ENCODE measurements at places on chromosomes 7 and 10.
A peak's percentile ranks its signal among the peaks of the same experiment; 100 is the strongest.

DNA sequence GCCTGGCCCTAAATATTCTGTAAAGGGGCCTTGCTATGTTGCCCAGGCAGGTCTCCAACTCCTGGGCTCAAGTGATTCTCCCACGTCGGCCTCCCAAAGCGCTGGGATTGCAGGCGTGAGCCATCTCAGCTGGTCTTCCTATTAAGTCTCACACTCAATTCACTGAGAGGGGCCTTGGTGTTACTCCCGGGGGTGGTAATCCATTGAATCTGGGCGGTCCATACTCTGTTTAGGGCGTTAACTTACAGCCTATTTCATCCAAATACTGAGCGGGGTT lies 665 bp upstream of the SRRT start:
- no peak for DNase-seq

- DNase-seq: peak; percentile 95
These were observed 167.3 kb downstream of the EGFR start for GRCh38 chr7:55185941-55186609.

DNA sequence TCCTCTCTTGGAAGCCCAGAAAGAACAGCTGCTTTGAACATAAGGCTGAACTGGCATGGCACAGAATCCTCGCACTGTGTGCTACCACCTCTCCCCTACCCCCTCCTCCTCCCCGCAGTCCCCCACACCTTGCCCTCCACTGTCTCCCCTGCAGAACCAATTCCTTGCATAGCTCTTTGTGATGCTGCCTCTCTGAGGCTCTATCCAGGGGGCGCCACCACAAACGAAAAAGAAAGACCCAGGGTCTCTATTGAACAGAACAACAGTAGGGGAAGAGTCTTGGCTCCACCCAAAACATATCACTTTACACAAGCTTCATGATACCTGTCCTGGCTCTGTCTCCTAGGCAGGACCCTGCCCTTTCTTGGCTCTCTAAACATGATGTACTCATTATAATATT lies 26.2 kb upstream of the EBLN1 start:
- no peak for DNase-seq

- no peak for DNase-seq
These were observed 39.2 kb upstream of the SLC35B4 start for GRCh38 chr7:134355927-134356326.

- no peak for DNase-seq
These were observed 61.1 kb downstream of the CNOT4 start for GRCh38 chr7:135448753-135449152.

DNA sequence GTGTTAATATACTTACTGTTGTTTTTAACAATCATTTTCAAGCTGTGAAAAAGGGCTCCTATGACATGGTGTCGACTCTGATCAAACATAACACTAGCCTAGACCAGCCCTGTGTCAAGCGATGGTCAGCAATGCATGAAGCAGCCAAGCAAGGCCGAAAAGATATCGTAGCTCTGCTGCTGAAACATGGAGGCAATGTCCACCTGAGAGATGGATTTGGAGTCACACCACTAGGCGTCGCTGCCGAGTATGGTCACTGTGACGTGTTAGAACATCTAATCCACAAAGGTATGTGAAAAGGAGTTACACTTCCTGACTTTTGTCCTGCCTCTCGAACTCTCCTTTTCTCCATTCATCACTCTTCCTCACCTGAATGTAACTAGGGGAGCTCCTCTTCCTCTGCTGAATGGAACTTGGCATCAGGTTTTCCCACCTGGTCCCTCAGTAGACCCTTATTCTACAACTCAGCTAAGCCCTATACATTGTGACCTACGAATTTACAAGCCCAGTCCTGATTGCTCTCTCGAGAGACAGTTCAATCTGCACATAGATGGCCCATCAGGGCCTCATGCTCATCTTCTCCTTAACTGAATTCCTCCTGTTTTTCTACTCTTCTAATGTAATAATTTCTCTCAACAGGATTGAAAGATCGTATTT lies 23.0 kb downstream of the ASB15 start:
- no peak for DNase-seq

GRCh38 chr7:131075406-131075805 lies 252.3 kb upstream of the MKLN1 start:
- no peak for DNase-seq

- DNase-seq: no peak
These were observed 8.6 kb upstream of the CRYGN start for GRCh38 chr7:151448261-151449252.

- no peak for DNase-seq
These were observed 34.5 kb upstream of the MSRB2 start for GRCh38 chr10:23060918-23061317.

DNA sequence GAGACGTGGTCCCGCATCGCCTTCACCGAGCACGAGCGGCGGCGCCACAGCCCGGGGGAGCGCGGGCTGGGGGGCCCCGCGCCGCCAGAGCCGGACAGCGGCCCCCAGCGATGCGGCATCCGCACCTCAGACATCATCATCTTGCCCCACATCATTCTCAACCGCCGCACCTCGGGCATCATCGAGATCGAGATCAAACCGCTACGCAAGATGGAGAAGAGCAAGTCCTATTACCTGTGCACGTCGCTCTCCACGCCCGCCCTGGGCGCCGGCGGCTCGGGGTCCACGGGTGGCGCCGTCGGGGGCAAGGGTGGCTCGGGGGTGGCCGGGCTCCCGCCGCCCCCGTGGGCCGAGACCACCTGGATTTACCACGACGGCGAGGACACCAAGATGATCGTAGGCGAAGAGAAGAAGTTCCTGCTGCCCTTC lies 737 bp downstream of the CNNM2 start:
- no peak for DNase-seq

GRCh38 chr7:127290801-127291361 lies 38.1 kb upstream of the GRM8 start:
- DNase-seq: no peak

DNA sequence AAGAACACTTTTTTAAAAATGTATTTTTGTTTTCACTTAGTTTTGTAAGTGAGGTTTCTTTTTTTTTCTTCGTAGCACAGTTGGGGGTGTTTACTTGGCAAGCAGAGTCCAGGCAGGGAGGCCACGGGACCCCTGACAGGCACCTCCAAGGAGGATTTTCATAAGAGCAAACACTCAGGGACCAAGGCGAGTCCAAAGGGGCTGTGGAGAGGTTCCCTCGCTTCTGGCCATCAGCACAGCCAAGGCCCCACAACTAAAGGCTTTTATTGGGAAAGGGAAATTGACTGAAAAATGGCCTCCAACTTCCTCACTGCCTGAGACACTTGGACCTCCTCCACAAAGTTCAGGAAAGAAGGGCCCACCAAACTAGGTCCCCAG lies 173.8 kb downstream of the LRRC4 start:
- no peak for DNase-seq

DNA sequence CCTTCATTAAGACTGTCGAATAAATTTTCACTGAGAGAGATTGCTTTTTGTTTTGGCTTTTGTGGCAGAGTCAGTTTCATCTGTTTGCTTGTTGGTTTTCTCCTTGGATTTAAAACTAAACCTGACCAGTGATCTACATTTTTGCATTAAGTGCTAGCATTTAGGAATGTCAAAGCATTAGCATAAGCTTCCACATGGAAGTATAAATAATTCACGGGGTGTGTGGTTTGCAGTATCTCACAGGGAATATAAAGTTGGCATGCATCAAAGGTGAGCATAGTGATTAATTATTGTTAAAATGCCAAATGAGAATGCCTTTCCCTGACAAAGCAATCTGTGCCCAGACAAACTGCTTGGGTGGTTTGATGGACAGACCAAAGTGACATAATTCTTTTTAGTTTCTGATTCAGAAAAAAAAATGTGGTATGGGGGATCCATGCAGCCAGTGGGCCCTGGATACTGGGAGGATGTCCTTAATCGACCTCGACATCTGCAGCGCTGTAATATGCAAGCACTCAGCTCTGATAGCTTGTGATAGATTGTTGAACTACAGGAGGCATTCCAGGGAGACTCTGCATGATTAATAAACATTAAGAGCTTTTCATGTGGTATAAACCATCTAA lies 339.3 kb upstream of the POM121L12 start:
- DNase-seq: no peak

DNA sequence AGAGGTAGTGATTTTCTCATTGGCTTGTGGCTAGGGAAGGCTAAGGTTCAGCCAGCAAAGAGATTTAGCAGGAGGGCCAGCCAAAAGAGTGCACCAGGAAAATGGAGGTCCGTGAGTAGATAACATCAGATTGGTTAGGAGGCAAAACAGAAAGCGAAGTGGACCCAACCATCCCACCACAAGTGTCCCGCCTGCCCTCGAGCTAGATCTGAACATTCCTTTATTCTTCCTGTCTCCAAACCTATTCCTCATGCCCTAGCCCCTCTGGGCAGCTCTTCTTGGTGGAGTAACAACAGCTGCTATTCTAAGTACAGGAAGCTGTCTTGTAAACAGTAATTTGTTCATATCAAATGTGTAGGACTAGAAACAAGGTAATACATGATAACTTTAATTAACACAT lies 85.7 kb upstream of the BET1 start:
- no peak for DNase-seq

- peak; percentile 90 for DNase-seq
These were observed at the start of gene IFIT3 for GRCh38 chr10:89327803-89328441. TSS of gene IFIT3 (plus strand) at chr10:89327997. CDS start at chr10:89328074, 77 bp downstream.

DNA sequence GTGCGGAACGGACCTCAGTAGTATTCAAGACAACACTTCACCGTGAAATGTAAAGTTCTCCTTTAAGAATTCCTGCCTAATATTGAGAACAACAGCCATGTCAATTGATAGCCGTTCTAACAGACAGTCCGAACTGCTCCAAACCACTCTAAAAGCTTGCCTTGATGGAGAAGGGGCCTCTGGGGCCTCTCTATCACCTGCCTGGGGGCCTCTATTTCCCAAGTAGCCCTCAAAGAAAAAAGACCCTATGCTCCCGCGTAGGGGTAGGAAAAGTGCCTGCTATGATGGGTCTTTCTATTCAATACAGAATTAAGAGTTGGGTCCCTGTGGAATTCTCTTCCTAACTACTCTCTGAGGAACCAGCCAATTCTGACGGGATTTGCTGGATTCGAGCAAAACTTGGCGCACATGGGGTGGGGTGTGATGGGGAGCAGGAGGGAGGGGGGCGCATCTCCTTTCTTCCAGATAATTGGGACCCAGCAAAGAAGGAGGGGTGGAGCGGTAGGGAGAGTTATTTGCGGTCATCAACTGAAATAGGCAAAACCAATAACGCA lies 8.3 kb upstream of the DLX6 start:
- no peak for DNase-seq
